ENCODE measurements at places on chromosomes 3 and 15. TPM values are rescaled to one million over a fixed set of nuclear protein-coding genes. Genes with fewer than 3 reads are reported as not detected.

KBTBD12 gene
- 0.05 TPM for total RNA-seq

TRIM42 gene
- total RNA-seq, result not detected

CDHR4 gene
- total RNA-seq, result not detected

CNTN6 gene
- total RNA-seq, result not detected

PDZRN3 gene
- total RNA-seq, result 70.8 TPM

TBCCD1 gene
- total RNA-seq, result 13.0 TPM

ROBO2 gene
- not detected for total RNA-seq

NRROS gene
- 0.59 TPM for total RNA-seq

CD276 gene
- 77.8 TPM for total RNA-seq

AZI2 gene
- 93.9 TPM for total RNA-seq

DLL4 gene
- total RNA-seq, result 0.13 TPM

PSMA4 gene
- total RNA-seq, result 225 TPM

CADM2 gene
- 1.8 TPM for total RNA-seq

UNC13C gene
- total RNA-seq, result 0.21 TPM

SHC4 gene
- total RNA-seq, result 2.9 TPM

DPPA2 gene
- total RNA-seq, result not detected

REC114 gene
- total RNA-seq, result not detected

GRCh38 chr3:9786825-9787669 lies 5.2 kb downstream of the TADA3 start:
- DNase-seq, result no peak

- peak; percentile 71 for DNase-seq
These were observed 14.8 kb downstream of the LOXL1 start for GRCh38 chr15:73941044-73941443.

- DNase-seq, result no peak
These were observed 35.5 kb downstream of the ANKDD1A start for GRCh38 chr15:64947211-64947610.

GRCh38 chr3:179292450-179292849 lies 30.4 kb upstream of the ZNF639 start:
- DNase-seq, result no peak

DNA sequence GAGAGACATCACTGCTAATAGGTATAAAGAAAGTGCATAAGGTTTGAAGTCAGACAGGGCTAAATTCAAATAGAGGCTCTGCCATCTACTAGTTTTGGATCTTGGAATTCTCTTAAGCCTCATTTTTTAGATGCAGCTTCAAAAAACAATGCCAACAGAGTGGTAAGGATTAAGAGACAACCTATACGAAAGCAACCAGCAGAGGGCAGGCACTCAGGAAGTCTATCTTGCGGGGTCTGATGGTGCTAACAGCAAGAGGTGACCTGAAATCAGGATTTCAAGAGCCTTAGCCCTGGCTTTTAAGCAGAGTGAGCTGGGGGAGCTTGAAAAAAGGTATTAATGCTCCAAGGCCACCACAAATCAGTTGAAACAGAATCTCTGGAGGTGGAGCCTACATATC lies 40.7 kb downstream of the LDHAL6B start:
- peak; percentile 53 for DNase-seq

- no peak for DNase-seq
These were observed 138.6 kb downstream of the MEGF11 start for GRCh38 chr15:66114863-66115425.

DNA sequence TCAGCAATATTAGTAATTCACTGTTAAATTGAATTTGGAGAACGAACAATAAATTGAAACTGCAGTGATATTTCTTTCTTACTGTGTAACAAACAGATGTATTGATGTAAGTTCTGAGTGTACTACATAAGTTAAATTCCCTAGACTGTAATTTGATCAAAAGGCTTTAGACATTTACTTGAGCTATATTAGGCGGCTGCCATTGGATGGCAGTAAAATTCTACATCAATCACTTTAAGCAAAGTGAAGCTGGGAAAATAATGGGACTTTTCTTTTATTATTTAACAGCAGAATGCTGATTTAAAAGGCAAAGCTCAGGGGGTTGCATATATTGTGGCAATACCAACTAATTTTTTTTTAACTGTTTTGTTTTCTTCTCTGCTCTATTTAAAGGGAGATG lies 212.6 kb upstream of the PLSCR5 start:
- peak; percentile 71 for DNase-seq

- no peak for DNase-seq
These were observed 43.4 kb upstream of the APEH start for GRCh38 chr3:49630784-49631183.

DNA sequence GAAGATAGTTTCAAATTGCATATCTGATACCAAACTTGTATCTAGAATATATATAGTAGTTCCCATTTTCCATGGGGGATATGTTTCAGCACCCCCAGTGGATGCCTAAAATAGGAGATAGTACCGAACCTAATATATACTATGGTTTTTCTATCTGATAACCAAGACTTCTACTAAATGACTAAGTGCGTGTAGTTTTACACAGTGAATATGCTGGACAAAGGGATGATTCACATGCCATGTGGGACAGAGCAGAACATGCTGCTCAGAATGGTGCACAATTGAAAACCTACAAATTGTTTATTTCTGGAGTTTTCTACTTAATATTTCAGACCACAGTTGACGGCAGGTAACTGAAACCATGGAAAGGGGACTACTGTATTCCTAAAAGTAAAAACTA lies 73.4 kb upstream of the TP63 start:
- DNase-seq, result no peak

GRCh38 chr3:70067860-70068521 lies 68.5 kb downstream of the SAMMSON start:
- DNase-seq, result peak; percentile 12

GRCh38 chr3:65548848-65549625 lies 489.7 kb downstream of the MAGI1 start:
- DNase-seq, result no peak

- DNase-seq, result no peak
These were observed 65.3 kb downstream of the ECT2 start for GRCh38 chr3:172815857-172816256.

- no peak for DNase-seq
These were observed 10.3 kb downstream of the TXNRD3 start for GRCh38 chr3:126644615-126645014.

DNA sequence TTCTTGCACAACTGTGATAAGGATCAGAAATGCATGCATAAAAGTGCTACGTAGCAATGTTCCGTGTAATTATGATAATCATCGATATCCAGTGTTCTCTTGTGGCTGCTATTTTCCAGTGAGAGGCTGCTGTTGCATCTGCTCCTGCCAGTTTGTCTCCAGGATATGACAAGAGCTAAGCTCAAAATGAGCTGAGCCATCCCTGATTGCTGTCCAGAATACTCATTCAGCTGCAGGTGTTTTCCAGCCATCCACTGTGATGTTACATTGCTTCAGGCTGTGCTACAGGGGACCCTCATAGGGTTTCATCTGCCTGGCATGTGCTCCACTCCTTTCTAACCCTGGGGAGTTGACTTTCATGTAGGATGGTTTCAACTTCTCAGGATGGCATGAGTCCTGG lies 976.0 kb downstream of the ROBO1 start:
- peak; percentile 34 for DNase-seq

GRCh38 chr3:130963444-130963843 lies 63.2 kb downstream of the ASTE1 start:
- DNase-seq, result no peak

DNA sequence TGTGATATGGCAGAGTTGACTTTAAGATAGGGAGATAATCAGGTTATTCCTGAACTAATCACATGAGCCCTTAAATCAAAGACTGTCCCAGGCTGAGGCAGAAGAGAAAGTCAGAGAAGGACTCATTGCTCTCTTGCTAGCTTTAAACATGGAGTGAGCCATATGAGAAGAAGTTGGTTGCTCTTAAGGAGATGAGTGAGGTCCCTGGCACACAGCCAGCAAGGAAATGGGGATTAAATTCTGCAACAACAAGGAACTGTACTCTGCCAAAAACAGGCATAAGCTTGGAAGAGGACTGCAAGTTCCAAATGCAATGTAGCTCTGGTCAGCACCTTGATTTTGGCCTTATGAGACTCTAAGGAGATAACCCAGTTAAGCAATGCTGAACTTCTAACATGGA lies 457.0 kb downstream of the PLOD2 start:
- peak; percentile 6 for DNase-seq

GRCh38 chr15:57079446-57079845 lies 161.0 kb downstream of the TCF12 start:
- DNase-seq, result no peak

DNA sequence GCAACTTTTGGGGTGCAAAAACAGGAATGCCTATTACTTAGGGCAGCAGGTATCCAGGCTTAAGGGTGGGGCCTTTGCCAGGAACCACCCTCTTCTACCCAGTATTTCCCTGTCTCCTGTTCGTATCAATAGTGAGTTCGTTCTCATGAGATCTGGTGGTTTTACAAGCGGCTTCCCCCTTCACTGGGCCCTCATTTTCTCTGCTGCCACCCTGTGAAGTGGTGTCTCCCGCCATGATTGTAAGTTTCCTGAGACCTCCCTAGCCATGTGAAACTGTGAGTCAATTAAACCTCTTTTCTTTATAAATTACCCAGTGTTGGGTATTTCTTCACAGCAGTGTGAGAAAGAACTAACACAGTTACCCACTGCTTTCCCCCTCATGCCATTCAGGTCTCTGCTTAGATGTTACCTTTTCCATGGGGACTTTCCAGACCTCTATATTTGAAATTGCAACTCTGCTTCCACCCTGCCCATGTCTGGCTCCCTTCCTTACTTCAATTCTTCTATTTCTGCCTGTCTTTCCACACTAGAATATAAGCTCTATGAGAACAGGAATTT lies 23.9 kb upstream of the TRA2B start:
- no peak for DNase-seq

DNA sequence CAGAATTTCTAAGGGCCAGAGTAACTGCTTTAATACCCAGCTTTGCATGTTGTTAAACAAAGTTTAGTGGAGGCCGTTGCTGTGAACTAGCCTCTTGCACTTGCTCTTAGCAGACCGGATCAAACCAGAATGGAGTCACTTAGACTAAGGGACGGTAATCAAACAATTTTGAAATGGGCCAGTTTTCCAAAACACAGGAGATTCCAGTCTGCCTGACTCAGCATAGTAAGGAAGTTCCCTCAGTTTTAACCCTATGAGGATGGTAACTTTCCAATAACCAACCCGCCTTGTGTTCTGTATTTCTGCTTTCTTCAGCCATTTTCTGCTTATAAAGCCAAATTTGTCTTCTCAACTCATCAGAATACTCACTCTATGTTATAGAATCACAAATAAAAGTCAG lies 77.2 kb upstream of the WDR72 start:
- DNase-seq, result no peak

- no peak for DNase-seq
These were observed 41.0 kb downstream of the MCTP2 start for GRCh38 chr15:94272251-94272898.

DNA sequence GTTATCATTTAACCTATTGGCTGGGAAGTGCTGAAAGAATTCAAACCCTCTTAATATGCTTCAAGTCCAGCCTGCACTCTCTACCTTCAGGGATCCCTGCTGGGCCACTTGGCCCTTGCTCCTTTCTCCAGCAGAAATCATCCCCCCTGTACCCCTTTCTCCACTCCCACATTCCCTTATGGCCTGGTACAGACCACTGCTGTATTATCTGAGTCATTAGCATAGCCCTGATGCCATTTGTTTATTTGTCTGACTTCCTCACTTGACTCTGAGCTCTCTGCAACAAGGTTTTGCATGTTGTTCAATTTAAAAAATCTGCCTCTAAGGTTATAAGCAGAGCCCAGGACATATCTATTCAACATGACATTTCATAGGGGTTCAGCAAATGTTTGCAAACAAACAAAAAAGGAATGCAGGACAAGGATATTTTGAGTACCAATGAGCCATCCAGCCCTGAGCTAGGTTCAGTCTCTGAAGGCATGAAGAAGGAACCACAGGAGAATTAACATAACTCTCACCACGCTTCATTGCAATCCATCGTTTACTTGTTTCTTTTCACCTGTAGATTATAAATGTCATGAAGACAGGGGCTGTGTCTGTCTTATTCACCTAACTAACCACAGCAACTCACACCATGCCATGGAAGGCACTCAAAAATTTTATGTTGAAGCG lies 26.6 kb upstream of the HES1 start:
- DNase-seq, result no peak

DNA sequence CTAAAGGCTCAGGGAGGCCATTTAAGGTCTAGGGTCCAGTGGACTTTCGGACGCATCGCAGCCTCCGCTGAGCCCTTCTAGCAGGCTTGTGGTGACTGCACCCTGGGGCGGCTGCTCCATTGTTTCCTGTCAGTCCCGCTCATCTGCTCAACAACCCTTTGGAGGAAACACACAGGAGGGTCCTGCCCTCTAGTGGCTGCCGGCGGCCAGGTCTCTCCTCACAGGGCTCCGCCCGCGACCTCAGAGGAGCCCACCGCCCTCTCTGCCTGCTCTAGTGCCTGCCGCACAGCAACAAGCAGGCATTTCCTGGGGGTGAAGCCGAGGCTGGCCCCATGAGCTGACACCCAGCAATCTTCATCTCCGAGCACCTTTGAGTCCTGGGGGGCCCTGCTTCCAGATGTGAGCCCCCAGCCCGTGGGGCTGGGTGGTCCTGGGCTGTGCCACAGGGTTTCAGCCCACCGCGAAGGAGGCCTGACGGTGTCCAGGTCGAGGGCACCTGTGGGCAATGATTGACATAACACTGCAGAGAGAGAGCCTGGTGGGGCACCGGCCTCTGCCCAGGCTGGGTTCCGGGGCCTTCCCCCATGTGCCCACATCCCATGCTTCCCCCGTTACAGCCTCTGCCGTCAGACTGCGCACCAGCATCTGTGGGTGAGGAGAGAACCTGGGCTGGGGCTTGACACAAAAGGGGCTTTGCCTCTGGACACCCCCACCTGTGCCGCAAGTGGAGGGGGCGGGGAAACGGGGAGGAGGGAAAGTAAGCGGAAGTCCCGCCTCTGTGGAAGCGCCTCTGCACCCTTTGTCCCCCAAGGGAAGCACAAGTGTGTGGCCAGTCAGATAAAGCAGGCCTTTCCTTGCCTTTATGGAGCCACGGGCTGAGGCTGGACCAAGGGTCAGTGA lies 27.0 kb upstream of the SFMBT1 start:
- peak; percentile 78 for DNase-seq

GRCh38 chr15:80496096-80496495 lies 91.9 kb downstream of the ARNT2 start:
- DNase-seq, result no peak

- no peak for DNase-seq
These were observed 68.0 kb downstream of the CALML4 start for GRCh38 chr15:68137096-68137495.

DNA sequence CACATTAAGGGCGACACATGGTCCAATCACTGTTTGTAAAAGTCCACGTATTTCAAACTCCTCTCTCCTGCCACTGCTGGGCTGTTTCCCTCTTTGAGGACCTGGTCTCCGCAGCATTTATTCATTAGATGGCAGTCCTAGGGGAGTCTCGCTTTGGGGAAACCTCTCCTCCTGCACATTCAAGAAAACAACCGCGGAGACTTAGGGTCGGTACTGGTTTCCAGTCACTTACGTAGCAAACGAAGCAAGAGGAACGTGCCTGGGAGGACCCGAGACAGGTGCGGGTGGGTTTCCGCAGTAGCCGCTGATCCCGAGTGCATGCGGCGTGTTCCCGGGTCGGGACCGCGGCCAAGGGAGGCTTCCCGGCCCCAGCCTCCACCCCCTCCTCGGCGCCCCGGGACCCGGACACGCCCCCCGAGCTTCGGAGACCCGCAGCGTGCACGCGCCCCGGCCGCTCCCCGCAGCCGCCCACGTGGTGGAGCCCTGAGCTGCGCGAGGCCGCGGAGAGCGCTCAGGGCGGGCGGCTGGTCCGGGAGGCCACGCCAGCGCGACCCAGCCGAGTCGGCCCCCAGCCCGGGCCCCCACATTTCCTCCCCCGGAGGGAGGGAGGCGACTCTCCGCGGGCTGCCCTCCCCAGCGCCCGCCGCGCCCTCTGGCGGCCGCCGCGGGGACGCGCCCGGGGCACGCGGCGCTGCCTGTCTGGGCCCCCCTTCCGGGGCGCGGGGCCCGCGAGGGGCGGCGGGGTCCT lies 1.1 kb upstream of the IGF1R start:
- DNase-seq, result peak; percentile 76
